ENCODE measurements at places on chromosomes 6 and 20.

DNA sequence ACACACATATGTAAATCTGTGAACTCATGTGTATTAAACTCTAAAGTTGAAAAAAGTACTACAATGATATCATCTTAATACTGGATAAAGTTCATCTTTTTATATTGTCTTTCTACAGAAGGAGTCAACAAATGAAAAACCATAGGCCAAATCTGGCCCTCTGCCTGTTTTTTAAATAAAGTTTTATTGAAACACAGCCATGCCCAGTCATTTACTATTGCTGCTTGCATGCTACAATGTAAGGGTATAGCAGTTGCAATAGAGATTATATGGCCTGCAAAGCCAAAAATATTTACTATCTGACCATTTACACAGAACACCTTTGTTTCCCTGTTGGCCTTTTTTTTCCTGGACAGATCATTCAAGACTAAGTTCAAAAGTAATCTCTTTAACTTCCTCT, 374.6 kb upstream of the ARID1B start:
- DNase-seq, result no peak

- no peak for DNase-seq
Observed at GRCh38 chr20:53751620-53752318, 158.1 kb upstream of the ZNF217 start.

DNA sequence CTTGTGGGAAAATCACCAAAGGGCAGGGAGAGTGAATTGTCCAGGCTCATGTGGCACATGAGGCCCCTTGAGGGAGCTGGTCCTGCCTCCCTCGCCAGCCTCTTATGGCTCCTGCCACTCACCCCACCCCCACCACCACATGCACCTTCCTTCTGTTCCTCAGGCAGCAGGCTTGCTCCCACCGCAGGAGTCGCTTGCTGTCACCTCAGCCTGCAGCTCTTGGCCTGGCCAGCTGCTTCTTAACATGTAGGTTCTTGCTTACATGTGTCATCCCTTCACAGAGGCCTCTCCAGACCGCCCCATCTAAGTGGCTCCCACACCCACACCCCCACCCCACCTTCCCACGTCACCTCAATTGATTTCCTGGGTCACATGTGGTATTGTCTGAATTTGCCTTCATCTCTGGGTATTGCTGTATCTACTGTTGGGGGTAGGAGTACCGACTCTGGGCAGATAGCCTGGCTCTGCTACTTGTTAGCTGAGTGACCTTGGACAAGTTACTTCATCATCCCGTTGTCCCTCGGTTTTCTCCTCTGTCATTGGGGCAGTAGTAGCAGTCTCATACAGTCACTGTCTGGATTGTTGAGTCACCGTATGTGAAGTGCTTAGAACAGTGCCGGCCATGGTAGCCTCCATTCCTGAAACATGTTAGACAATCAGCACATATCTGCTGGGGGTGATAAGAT, 41.7 kb downstream of the SLC9A8 start:
- DNase-seq, result no peak

DNA sequence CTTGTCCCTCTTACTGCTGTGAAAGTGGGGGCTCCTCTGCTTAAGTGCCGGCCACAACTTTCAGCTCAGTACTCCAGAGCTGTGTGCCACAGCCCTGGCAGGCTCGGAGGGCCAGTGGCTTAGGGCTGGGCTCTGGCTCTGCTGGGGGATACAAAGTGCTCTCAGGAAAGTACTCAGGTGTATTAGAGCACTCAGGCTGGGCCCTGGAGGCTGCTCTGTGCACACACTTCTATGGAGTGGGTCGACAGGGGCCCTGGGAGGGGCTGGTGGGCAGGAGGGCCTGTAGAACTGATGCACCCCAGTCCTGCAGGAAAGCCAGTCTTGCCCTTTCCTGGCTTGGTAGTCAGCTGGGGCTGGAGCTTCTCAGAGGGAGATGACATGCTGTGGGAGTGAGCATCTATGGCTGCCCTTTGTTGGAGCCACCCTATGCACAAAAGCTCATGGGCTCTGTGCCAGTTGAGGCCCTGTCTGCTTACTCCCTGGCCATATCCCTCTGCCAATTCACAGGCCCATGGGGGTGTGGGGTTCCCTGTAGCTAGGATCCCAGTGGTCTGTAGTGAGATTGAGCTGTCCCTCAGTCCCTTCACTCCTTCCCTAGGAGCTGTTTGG, 22.0 kb downstream of the CENPW start:
- no peak for DNase-seq

- DNase-seq, result peak; percentile 13
Observed at GRCh38 chr6:93819189-93819588, 399.8 kb upstream of the EPHA7 start.

GRCh38 chr6:52584203-52584602, 7.3 kb upstream of the TRAM2 start:
- DNase-seq, result no peak

DNA sequence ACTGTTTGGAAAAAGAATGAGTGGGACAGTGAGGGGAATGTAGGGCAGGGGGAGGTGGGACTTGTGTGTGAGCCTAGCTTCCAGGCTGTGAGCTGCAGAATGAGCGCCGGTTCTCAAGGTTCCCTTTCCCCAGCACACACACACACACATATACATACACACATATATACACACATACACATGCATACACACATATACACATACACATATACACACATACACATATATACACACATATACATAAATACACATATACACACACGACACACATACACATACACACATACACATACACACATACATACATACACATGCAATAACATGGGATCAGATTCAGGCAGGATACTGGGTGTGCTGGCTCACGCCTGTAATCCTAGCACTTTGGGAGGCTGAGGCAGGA, 66.5 kb downstream of the CNBD2 start:
- no peak for DNase-seq

- no peak for DNase-seq
Observed at GRCh38 chr6:77776441-77776840, 123.6 kb downstream of the MEI4 start.

DNA sequence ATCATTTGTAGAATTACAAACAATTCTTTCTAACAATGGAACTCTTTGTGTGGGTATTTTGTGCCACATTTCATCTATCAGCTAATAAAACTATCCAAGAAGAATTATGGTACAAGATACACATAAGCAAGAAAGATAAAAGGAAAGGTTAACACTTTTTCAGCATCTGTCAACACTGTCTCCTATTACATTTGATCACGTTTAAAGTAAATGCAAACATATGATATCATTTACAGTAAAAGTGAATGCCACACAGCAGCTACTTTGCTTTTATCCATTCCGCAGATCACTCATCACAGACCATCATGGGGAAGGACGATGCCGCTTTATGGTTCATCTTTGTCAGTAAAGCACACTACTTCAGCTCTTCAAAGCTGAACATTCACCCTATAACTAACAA, 456.4 kb upstream of the MANEA start:
- no peak for DNase-seq

- DNase-seq, result peak; percentile 90
Observed at GRCh38 chr20:40565001-40565681, 123.9 kb downstream of the MAFB start.

GRCh38 chr20:48178633-48179032, 393.4 kb upstream of the SULF2 start:
- DNase-seq, result no peak

- DNase-seq, result no peak
Observed at GRCh38 chr6:36700071-36700812, 2.6 kb downstream of the RAB44 start.
